ENCODE measurements at places on chromosomes 1 and 21. TPM values are rescaled to one million over a fixed set of nuclear protein-coding genes. Genes with fewer than 3 reads are reported as not detected.

GRCh38 chr1:41427916-41428737 lies 56.4 kb downstream of the EDN2 start:
- DNase-seq = no peak
- no peaks in the 10 kb centered on the region for H3K27me3 ChIP-seq
- H3K4me1 ChIP-seq = peaks cover 11% of the 10 kb centered on the region
- H3K27ac ChIP-seq = no peak overlapping the region
- H3K4me3 ChIP-seq = no peak overlapping the region

GRCh38 chr1:17857996-17858395 lies 102.9 kb downstream of the ACTL8 start:
- H3K27me3 ChIP-seq = no peaks in the 10 kb centered on the region
- H3K36me3 ChIP-seq = no peaks in the 10 kb centered on the region
- no peak for DNase-seq
- no peak overlapping the region for H3K4me3 ChIP-seq

Gene MROH9
- not detected for total RNA-seq

GRCh38 chr1:221011145-221011544 lies 131.9 kb downstream of the HLX start:
- DNase-seq = no peak
- H3K4me1 ChIP-seq = no peaks in the 10 kb centered on the region
- no peaks in the 10 kb centered on the region for H3K36me3 ChIP-seq
- H3K27me3 ChIP-seq = no peaks in the 10 kb centered on the region
- no peak overlapping the region for H3K4me3 ChIP-seq

DNA sequence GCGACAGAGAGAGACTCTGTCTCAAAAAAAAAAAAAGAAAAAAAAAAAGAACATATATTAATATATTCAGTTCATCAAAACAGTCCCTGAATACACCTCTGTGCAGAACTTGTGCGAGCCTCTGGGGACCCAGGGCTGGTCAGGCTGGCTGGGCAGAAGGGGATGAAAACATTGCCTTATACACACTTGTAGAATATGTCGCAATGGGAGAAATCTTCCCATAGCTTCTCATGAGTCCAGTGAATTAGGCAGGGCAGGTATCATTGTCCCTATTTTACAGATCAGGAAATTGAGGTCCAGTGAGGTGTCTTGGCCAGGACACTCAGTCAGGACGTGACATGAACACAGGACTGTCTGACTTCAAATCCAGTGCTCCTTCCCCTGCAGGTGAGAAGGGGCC lies 12.6 kb upstream of the WNT4 start:
- no peak overlapping the region for H3K27ac ChIP-seq
- DNase-seq = no peak
- H3K4me3 ChIP-seq = no peak overlapping the region
- no peaks in the 10 kb centered on the region for H3K4me1 ChIP-seq

DNA sequence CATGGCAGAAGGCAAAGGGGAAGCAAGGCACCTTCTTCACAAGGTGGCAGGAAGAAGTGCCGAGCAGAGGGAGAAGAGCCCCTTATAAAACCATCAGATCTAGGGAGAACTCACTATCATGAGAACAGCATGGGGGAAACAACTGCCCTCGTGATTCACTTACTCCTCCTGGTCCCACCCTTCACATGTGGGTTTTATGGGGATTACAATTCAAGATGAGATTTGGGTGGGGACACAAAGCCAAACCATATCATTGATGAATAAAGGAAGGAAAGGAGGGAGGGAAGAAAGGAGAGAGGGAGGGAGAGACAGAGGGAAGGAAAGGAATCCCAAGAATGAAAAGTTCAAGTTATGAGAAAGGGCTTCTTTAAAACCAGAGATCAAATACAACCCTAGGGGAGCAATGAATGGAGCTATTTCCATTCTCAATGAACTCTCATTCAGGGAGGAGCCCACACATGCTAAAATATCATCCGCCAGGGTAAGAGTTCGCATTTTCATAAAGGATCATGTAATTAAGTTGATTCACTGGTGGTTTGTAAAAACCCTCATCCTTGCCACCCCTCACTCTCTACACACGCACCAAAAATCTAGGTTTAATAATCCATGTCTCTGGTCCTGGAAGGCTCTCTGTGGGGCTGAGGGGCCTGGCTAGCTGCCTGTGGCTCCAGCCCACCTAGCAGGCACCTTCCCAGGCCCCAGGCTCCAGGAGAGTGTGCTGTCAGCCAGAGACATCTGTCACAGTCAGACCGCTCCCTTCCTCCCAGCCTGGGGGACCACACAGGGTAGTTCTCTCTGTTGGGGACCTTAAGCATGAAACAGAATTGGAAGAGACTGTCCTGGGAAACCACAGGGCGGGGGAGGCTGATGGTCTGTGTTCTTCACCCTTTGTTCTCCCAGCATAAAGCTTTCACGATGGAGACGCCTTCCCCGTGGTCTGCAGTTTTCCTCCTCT lies 94.0 kb downstream of the CCDC185 start:
- H3K4me3 ChIP-seq = no peak overlapping the region
- H3K36me3 ChIP-seq = no peaks in the 10 kb centered on the region
- H3K27me3 ChIP-seq = peaks cover 27% of the 10 kb centered on the region

GRCh38 chr1:16178596-16179497 lies 23.0 kb upstream of the EPHA2 start:
- peaks cover 61% of the 10 kb centered on the region for H3K4me1 ChIP-seq
- no peaks in the 10 kb centered on the region for H3K27me3 ChIP-seq
- H3K4me3 ChIP-seq = no peak overlapping the region
- no peaks in the 10 kb centered on the region for H3K36me3 ChIP-seq

- H3K27ac ChIP-seq = peak overlapping the region; percentile 99
- H3K36me3 ChIP-seq = no peaks in the 10 kb centered on the region
- H3K4me3 ChIP-seq = peak overlapping the region; percentile 96
- peak; percentile 86 for DNase-seq
- peaks cover 23% of the 10 kb centered on the region for H3K4me1 ChIP-seq
These were observed 2.7 kb upstream of the NEGR1 start for GRCh38 chr1:72285074-72285425.

DNA sequence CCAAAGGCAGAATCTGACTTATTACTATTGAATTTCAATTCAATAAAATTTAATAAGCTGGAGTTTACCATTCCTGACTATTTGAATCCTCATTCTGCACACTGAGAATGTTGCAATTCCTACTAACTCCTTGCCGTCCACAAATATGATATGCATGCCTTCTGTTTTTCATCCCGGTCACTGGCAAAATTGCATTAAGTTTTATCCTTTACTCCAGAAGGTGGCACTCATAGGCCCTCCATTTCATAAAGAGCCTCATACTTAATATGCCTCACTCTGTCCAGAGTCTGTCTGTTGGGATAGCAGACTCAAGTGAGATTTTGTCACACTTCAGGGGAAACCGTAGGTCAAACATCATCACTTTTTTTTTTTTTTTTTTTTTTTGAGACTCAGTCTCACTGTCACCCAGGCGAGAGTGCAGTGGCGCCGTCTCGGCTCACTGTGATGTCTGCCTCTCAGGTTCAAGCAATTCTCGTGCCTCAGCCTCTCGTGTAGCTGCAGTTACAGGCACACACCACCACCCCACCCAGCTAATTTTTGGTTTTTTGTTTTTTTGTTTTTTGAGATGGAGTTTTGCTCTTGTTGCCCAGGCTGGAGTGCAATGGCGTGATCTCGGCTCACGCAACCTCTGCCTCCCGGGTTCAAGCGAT lies 27.3 kb downstream of the F11R start:
- no peak overlapping the region for H3K27ac ChIP-seq
- H3K4me3 ChIP-seq = no peak overlapping the region
- H3K36me3 ChIP-seq = no peaks in the 10 kb centered on the region
- peaks cover 15% of the 10 kb centered on the region for H3K4me1 ChIP-seq

Measured in GM23248 (cell line).